H9 (cell line): ENCODE measurements at places on chromosomes 13 and 19. TPM values are rescaled to one million over a fixed set of nuclear protein-coding genes. Genes with fewer than 3 reads are reported as not detected.

DNA sequence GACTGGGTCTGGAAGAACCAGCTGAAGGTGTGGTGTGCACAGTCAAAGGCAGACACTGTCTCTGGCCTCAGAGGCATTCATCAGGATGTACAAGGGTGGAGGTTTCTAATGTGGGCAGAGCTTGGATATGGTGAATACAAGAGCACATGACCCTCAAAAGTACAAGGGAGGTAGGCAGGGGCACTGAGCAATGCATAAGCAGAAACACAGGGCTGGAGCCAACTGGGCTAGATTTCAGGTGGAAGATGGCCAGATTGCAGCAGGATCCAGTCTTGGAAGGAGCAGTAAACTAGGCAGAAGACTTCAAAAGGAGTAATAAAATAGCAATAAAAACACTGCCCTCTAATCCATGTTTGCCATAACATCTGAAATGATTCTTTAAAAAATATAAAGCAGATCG lies 417.1 kb downstream of the OLFM4 start:
- DNase-seq, result no peak

DNA sequence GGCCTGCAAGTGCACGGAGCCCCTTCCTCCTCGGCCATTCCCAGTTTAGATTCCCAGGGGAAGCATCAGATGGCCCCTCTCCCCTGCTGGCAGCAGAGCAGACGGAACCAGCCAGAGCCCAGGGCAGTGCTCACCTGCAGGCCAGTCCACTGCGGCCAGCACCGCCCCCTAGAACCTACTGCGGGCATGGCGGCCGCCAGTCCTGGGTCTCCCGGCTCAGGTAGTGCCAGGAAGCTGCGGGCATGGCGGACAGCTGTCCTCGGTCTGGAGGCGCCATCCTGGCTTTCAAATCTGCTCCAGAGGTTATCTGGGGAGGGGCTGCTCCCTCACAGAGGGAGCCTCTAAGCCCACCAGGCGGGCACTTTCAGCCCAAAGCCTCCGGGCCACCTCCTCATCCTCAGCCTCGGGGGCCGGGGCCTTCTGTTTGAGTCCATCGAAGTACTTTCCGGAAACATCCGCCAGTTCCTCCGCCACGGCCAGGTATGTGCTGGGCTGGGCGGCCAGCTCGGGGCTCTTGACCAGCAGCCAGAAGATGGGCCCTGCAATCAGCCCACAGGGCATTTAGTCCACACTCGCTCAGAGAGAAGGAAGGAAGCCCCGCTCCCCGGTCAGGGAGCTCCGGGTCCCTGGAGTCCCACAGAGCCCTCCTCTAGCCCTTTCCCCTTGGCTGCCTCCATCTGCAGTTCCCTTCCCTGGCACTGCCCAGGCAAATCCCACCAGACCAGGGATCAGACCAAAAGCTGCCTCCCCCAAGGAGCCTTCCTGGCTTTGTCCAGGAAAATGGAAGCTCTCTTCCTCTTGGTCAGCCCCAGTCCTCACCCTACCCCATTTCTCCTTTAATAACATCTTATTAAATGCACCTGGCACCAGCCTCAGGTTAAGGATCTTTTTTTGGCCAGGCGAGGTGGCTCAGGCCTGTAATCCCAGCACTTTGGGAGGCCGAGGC lies 7.0 kb upstream of the GP6 start:
- DNase-seq, result no peak

DNA sequence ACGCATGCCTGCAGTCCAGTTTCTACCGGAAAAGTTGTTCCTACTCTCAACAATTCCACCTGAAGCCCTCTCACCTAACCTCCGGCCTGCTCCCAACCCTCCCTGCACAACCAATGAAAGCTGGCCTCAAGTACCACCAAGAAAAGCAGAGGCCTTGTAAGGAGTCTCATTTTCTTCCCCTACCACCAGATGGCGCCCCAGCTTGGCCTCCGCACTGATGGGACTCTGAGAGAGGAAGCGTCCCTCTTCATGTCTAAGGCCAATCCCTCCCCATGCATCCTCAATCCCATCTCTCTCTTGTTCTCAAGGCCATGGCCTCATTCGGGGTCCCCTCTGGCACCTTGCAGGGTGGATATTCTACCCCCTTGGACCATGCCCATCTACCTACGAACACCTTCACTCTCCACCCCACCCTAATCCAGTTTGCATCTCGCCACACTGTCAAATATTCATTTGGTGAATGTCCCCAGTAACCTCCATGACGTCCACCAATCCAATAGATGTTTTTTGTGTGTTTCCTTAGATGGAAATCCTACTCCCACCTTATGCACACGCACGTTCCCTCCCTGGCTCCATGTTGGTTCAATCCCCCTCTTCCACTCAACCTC lies 412.8 kb downstream of the ZNF536 start:
- peak; percentile 79 for DNase-seq

GRCh38 chr19:16068696-16069259 lies 7.5 kb upstream of the TPM4 start:
- DNase-seq, result no peak

DNA sequence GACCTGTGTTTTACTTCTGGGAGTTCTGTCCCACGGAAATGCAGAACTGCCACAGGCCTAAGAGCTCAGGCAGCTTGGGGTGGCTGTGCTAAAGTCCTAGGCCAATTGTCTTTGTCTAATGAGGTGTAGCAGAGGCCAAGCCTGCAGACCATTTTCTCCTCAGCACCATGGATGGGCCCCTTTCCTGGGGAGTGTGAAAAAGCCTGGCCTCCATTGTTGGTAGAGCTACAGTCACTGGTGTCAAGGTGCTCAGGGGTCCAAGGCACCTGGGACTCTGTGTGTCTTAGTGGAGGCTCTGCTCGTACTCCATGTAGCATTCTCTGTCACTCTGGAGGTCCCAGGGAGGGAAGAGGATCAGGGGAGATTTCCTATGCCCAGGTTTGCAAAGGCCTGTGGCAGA lies 329.6 kb downstream of the SLITRK5 start:
- DNase-seq, result no peak

DNA sequence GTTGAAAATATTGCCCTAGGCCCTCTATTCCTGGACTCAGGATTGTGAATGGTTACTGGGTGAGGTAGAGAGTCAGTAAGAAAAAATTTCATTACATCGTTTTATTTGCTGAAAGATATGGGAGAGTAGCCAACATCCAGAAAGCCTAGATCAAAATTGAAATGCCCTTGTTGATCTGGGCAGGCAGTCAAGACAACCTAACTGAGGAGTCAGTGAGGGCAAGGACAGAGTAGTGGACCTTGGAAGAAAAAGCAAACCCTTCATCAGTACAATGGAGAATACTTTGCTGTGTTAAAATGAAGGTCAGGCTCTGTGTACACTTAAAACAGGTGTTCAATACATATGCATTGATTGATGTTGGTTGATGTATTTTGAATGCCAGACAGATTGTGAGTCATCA lies 576.7 kb downstream of the OLFM4 start:
- no peak for DNase-seq

GRCh38 chr19:35039881-35040825 lies 1.4 kb upstream of the HPN start:
- DNase-seq, result peak; percentile 29

Gene DLL3
- total RNA-seq, result 2.4 and 2.5 TPM in 2 replicates

Gene MUC16
- total RNA-seq, result 0.22 and 0.29 TPM in 2 replicates

Gene CEACAM4
- not detected in 2 replicates for total RNA-seq

Gene PAF1
- total RNA-seq, result 34.9 and 38.0 TPM in 2 replicates

Gene WDR83
- 19.2 and 21.0 TPM in 2 replicates for total RNA-seq

Gene MIA
- not detected in 2 replicates for total RNA-seq
